CD8-positive, alpha-beta memory T cell (primary cell): ENCODE measurements at places on chromosomes 13 and 19. TPM values are rescaled to one million over a fixed set of nuclear protein-coding genes. Genes with fewer than 3 reads are reported as not detected.

- DNase-seq: no peak
Observed at GRCh38 chr19:33117501-33117900, 14.4 kb upstream of the WDR88 start.

DNA sequence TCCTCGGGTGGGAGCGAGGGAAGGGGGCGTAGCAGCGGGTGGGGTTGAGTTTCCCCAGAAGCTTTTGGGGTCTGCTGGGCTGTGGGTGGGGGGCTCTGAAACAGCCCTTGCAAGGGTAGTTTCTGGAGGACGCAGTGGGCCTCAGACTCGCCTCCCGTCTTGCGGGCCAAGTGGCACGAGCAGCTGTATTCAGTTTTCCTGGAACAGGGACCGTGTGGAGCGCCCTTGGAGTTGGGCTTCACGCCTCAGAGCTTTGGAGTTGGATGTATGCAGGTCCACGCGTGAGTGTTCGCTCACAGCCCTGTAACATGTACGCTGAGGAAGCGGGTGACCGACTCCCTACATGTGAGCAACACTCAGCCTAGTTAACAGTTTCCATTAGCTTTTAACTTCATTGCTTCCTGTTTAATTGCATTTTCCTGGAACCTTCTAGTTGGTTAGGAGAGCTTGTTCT is 603 bp downstream of the TM9SF2 start:
- DNase-seq: no peak

DNA sequence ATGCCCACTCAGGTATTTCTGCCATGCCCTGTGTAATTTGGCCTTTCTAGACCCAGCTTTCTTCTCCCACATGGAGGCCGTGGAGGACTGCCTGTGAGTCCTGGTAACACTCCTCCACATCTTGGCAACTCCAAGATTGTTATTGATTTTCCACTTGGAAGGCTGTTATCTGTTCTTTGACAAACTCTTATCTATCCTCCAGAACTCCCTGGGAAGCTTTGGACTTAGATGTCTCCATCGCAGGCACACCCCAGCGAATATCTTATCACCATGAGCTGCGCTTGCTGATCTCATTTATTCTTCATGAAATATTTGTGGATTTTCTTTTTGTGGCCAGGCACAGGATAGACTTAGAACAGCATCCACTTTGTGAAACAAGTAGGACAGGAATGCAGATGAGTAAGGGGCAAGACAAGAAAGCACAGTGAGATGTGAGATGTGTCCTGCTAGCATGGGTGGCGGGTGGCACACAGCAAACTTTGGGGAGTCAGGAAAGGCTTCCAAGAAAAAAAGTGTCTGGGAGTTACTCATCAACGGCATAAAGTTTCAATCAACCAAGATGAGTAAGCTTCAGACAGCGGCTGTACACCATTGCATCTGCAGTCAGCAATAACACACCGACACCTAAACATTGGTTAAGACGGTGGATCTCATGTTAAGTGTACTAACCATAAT is 84.5 kb upstream of the IRS2 start:
- DNase-seq: no peak

Gene FSD1
- 13.9 TPM for total RNA-seq
